Osteoblast (primary cell): ENCODE measurements at places on chromosomes 1 and 21. TPM values are rescaled to one million over a fixed set of nuclear protein-coding genes. Genes with fewer than 3 reads are reported as not detected.

DNA sequence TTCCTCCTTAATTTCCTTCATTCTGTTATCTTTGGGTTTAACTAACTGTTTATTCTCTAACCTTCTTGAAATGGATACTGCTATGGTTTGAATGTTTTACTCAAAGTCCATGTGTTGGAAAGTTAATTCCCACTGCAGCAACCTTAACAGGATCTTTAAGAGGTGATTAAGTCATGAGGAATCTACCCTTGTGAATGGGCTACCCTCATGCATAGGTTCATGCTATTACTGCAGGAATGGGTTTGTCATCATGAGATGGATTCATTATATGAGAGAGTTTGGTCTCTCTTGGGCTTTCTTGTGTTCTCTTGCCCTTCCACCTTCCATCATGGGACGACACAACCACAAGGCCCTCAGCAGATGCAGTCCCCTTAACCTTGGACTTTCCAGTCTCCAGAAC lies 516.9 kb downstream of the ADGRL2 start:
- no peaks in the 10 kb centered on the region for H3K36me3 ChIP-seq
- no peak overlapping the region for H3K4me3 ChIP-seq
- DNase-seq: no peak
- no peak overlapping the region for H3K27ac ChIP-seq
- no peaks in the 10 kb centered on the region for H3K4me1 ChIP-seq

Gene CLCA1
- total RNA-seq: not detected in 2 replicates

Gene LIN28A
- not detected in 2 replicates for total RNA-seq

- H3K27ac ChIP-seq: no peak overlapping the region
- H3K4me3 ChIP-seq: no peak overlapping the region
- peak; percentile 25 for DNase-seq
- no peaks in the 10 kb centered on the region for H3K4me1 ChIP-seq
- no peaks in the 10 kb centered on the region for H3K27me3 ChIP-seq
Measured at GRCh38 chr21:30408782-30409494, 13.1 kb downstream of the KRTAP13-1 start.

- H3K36me3 ChIP-seq: no peaks in the 10 kb centered on the region
- no peak for DNase-seq
- no peaks in the 10 kb centered on the region for H3K4me1 ChIP-seq
- no peak overlapping the region for H3K4me3 ChIP-seq
- no peaks in the 10 kb centered on the region for H3K27me3 ChIP-seq
Measured at GRCh38 chr1:47677241-47677940, 239.5 kb downstream of the FOXD2 start.

- peaks cover 17% of the 10 kb centered on the region for H3K27me3 ChIP-seq
- peaks cover 7% of the 10 kb centered on the region for H3K36me3 ChIP-seq
- peaks cover 10% of the 10 kb centered on the region for H3K4me1 ChIP-seq
- H3K4me3 ChIP-seq: peak overlapping the region; percentile 90
- H3K27ac ChIP-seq: peak overlapping the region; percentile 52
Measured at GRCh38 chr1:241518476-241519307, 863 bp downstream of the FH start.

GRCh38 chr1:39282537-39283216 lies 78.2 kb downstream of the MACF1 start:
- DNase-seq: no peak
- no peaks in the 10 kb centered on the region for H3K27me3 ChIP-seq
- H3K4me1 ChIP-seq: no peaks in the 10 kb centered on the region
- H3K27ac ChIP-seq: no peak overlapping the region
- peaks cover 43% of the 10 kb centered on the region for H3K36me3 ChIP-seq
- no peak overlapping the region for H3K4me3 ChIP-seq

Gene OR2L2
- total RNA-seq: under 0.01 TPM in 2 replicates

Gene GBP1
- 23.9 and 32.2 TPM in 2 replicates for total RNA-seq

- no peak overlapping the region for H3K4me3 ChIP-seq
- no peak for DNase-seq
- H3K27me3 ChIP-seq: no peaks in the 10 kb centered on the region
Measured at GRCh38 chr1:119919241-119919640, 22.9 kb upstream of the ADAM30 start.

GRCh38 chr1:31749785-31750735 lies 14.1 kb downstream of the ADGRB2 start:
- H3K4me3 ChIP-seq: peak overlapping the region; percentile 10
- no peak for DNase-seq
- H3K36me3 ChIP-seq: no peaks in the 10 kb centered on the region
- peaks cover 23% of the 10 kb centered on the region for H3K4me1 ChIP-seq
- no peaks in the 10 kb centered on the region for H3K27me3 ChIP-seq
- no peak overlapping the region for H3K27ac ChIP-seq

Gene PODN
- total RNA-seq: 43.3 and 52.8 TPM in 2 replicates

GRCh38 chr1:209692745-209693504 lies 11.7 kb upstream of the HSD11B1 start:
- peaks cover 10% of the 10 kb centered on the region for H3K4me1 ChIP-seq
- no peak overlapping the region for H3K4me3 ChIP-seq
- DNase-seq: peak; percentile 75
- H3K36me3 ChIP-seq: no peaks in the 10 kb centered on the region

Gene SPOCD1
- total RNA-seq: 58.6 and 67.8 TPM in 2 replicates

- H3K4me3 ChIP-seq: no peak overlapping the region
- H3K4me1 ChIP-seq: no peaks in the 10 kb centered on the region
- no peak for DNase-seq
- H3K27ac ChIP-seq: no peak overlapping the region
- peaks cover 94% of the 10 kb centered on the region for H3K36me3 ChIP-seq
Measured at GRCh38 chr1:17023102-17023501, 11.4 kb upstream of the ATP13A2 start.

GRCh38 chr1:245105815-245106410 lies 48.9 kb upstream of the KIF26B start:
- H3K4me3 ChIP-seq: no peak overlapping the region
- no peaks in the 10 kb centered on the region for H3K4me1 ChIP-seq
- H3K36me3 ChIP-seq: no peaks in the 10 kb centered on the region
- no peaks in the 10 kb centered on the region for H3K27me3 ChIP-seq
- H3K27ac ChIP-seq: no peak overlapping the region
- DNase-seq: peak; percentile 58

GRCh38 chr1:172770071-172770470 lies 111.2 kb downstream of the FASLG start:
- H3K36me3 ChIP-seq: no peaks in the 10 kb centered on the region
- H3K4me1 ChIP-seq: no peaks in the 10 kb centered on the region
- H3K27me3 ChIP-seq: no peaks in the 10 kb centered on the region
- no peak for DNase-seq

DNA sequence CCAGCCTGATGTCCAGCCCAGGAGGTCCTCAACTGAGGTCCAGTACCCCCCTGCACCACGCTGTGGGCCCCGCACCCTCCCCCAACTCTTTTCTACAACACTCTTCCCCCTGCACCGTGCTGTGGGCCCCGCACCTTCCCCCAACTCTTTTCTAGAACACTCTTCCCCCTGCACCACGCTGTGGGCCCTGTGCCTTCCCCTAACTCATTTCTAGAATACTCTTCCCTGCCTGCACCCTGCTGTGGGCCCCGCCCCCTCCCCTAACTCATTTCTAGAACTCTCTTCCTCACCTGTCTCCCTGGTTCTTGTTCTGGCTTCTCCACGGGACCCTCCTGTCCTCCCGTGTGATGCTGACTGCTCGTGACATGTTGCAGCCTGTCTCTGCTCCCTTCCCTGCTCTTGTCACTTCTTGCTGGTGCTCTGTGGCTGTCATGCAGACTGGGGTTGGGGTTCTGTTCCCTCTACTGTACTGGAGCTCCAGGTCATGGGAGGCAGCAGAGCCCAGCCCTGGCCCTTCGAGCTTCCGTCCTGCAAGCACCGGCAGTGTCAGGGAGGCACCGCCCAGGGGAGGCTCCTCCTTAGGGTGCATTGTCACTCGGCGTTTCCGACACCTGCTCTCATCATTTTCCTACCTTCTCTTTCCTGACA lies 160.1 kb upstream of the COL6A1 start:
- no peak overlapping the region for H3K27ac ChIP-seq
- H3K27me3 ChIP-seq: peaks cover 21% of the 10 kb centered on the region
- no peak overlapping the region for H3K4me3 ChIP-seq
- H3K36me3 ChIP-seq: no peaks in the 10 kb centered on the region
- DNase-seq: peak; percentile 3
